ENCODE measurements at places on chromosomes 6 and 20.

- no peak for DNase-seq
Observed at GRCh38 chr6:16270178-16270794, 31.9 kb downstream of the GMPR start.

- no peak for DNase-seq
Observed at GRCh38 chr6:154471609-154472362, 38.7 kb downstream of the CNKSR3 start.

- no peak for DNase-seq
Observed at GRCh38 chr6:113595911-113596376, 261.2 kb upstream of the MARCKS start.

GRCh38 chr6:51926125-51926524 is 161.3 kb downstream of the PKHD1 start:
- no peak for DNase-seq

DNA sequence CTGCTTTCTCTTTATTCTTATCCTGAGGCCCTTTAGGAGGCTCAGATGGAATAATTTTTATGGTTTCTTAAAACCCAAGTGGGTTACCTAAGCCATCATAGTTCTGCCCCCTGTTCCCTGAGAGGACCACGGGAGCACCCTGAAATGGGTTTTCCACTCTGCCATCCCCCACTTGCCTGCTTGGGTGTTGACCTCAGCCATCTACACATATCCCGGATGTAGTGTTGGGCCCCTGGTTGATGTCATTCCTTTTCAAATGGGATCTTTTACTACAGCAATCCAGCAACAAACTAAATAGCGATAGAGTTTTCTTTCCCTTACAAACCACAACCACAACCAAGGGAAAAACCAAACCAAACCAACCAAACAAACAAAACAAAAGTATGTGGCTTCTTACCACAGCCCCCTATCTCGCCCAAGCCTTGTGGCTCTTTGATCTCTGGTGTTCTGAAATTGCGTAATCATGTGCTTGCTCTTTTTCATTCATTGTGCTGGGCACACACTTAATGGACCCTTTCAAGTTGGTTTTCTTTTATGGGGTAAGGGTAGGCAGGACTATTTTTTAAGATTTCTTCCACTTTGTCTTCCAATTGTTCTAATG is 154.9 kb downstream of the ESR1 start:
- no peak for DNase-seq

DNA sequence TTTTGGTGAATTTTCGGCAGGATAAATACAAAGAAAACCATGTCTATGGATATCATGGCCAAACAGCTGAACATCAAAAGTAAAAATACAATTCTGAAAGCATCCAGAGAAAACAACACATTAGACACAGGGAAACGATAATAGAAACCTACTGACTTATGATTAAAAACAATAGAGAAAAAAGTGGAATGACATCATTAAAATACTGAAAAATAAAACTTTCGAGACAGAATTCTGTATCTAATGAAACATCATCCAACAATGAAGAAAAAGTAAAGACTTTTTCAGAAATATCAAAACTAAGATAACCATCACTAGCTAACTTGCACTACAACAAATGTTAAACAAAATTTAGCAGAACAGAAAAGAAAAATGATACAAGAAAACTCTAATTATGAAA is 384.6 kb upstream of the RUNX2 start:
- no peak for DNase-seq

DNA sequence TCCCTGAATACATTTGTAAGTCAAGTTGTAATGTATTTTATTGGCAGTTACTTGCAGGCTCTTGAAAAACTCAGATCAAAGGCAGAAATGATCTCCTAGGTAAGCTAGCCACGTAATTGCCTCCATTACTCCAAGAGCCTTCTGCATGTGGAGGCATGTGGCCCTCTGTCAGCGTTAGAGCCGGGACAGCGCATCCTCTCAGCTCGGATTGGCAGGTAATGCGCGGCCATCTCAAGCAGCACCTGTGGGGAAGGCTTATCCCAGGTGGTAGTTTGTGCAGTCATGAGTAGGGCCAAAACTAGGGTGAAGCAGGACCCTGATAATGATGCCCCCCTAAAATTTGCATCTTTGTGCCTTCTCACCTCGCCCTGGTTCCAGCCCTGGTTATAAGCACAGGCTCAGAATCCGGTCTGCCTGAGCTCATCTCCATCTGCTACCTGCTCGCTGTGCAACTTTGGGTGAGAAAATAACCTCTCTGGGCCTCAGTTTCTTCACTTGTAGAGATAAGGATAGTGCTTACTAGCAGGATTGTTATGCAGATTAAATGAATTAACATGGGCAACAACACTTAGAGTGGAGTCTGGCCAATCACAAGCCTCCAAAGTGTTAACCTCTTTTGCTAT is 157.5 kb upstream of the PMEPA1 start:
- DNase-seq, result no peak

- DNase-seq, result no peak
Observed at GRCh38 chr6:54238396-54238795, 69.8 kb upstream of the TINAG start.

DNA sequence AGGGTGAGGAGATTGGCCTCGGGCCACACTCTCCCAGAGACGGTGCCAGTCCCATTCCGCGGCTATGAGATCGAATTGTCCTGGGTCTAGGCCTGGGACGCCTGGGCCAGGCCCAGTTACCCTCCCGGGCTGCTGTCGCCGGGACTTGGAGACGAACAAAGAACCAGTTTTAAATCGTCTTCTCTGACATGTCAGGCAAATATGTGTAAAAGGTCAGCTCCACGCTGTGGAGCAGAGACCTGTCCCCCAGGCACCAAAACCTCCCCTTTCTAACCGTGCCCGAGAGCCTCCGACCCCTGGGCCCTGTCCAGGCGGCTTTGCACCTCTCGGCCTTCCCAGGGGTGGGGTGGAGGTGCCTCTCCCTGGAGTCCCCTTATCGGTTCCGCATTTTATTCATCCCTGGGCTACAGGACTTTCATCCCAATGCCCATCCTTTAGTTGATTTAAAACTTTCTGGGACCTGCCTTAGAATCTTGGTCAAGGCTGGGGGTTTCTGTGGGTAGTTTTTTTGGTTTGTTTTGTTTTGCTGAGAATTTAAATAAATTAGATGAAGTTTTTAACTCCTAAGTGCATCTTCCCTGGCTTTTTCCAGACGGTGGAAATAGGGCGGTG is 5.8 kb upstream of the TFAP2A start:
- no peak for DNase-seq

DNA sequence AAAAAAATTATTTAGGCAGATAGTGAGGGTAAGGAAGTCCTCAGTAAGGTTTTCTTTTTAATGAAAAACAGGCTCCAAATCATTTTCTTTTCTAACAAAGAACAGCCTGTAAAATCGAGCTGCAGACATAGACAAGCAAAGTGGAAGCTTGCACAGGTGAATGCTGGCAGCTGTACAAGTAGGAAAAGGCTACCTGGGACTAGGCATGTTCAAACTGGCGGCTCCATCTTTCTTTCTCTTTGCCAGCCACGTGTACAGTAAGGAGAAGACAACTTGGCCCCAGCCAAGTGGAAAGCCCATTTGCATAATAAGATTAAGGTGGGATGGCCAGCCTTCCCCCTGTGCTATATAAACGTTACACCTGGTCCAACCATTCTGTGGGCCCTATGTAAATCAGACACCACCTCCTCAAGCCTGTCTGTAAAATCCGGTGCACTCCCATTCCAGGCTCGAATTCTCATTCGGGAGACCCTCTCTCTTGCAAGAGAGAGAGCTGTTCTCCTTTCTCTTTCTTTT is 27.0 kb upstream of the SLC2A12 start:
- no peak for DNase-seq

DNA sequence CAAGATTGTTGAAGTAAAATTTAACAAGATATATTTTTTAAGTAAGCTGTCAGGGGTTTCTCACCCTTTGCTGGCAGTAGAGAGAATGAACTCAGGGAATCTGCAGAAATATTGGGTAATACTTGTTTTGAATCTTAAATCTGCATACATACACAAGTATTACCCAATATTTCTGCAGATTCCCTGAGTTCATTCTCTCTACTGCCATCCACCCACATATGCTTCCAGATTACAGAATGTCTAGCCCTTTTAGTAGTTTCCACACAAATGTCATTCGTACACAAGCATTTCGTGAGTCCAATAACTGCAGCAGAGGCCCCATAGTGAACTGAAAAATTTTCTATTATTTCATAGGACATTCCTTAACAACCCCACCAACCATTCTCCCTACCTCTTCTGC is 69.6 kb upstream of the TNFRSF21 start:
- no peak for DNase-seq

DNA sequence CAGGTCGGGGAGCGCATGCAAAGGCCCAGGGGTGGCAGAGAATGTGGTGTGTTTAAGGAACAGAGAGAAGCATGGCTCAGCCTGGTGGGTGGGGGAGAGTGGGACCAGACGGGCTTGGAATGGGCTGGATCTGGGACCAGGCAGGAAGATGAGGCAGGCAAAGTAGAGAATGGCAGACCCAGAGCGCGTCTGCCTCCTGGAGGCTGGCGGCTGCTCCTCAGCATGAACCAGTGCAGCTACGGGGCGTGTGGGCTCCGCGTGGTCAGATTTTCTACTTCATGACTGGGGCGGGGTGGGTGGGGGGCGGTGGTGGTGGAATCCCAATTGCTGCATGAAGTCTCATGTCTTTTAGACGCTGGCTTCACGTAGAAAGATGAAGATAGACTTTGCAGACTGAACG is 135.6 kb downstream of the TFAP2C start:
- no peak for DNase-seq

- no peak for DNase-seq
Observed at GRCh38 chr6:56764081-56764566, 121.4 kb upstream of the DST start.

DNA sequence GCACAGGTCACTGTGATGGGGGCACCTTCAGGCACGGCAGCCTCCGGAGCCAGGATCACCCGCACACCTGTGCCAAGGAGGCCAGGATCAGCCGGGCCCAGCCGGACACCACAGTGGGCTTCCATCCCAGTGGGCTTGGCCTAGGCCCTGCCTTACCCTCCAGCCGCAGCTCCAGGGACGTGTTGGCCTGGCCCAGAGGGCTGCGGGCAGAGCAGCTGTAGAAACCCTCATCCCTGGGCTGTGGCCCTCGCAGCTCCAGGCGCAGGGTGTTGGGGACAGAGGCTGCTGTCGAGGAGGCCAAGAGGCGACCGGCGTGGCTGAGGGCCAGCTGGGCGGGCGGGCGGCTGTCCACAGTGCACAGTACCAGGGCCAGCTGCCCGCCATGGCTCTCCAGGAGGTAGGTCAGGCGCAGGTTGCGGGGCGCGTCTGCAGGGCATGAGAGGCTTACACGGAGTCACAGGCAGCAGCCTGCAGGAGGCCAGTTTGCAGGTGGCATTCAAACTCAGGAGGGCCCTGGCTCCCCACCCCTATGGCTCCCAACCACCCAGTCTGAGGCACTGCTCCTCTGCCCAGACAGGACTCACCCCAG is 11.0 kb upstream of the ADAM33 start:
- DNase-seq, result peak; percentile 21

GRCh38 chr6:45864651-45865050 is 151.0 kb downstream of the CLIC5 start:
- DNase-seq, result no peak

DNA sequence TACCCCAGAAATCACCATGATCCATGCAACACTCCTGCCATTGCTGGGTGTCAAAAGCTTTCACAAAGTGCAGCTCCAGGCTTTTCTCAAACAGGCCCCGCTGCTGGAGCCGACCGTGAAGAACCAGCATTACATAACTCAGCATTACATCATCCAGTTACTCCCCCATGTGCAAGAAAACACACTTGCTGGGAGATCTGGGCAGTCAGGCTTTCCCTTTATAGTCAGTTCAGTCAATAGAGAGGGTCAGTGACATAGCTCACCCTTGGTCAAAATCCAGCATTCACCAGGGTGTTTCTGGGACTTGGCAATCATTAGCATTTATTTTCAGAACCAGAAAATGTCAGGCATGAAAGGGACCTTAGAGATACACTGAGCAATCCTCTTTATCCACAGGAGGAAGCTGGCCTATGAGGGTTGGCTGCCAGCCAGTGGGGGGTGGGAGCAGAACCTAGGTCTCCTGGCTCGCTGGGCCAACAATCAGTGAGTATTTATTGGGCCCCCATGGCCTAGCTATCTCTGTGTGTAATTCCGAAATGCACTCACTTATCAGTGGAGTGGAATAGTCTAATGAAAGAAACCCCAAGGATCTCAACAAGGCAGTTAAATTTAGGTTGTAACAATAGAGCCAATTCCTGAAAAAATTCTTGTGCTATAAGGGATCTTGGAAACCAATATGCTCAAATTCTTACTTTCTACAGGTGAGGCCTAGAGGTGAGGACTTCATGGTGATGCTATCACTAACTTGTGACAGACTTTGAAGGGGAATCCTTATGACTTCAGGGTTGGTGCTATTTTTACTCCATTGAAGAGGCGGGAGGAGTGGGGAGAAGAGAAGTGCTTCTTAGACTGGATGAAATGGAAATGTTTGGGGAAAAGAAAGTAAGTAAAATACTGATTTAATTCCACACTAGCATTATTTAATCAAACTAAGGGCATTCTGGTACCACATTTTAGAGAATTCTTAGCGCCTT is 54.6 kb downstream of the LYRM4 start:
- DNase-seq, result peak; percentile 77

- DNase-seq, result no peak
Observed at GRCh38 chr6:155026022-155026705, 31.0 kb downstream of the TIAM2 start.

DNA sequence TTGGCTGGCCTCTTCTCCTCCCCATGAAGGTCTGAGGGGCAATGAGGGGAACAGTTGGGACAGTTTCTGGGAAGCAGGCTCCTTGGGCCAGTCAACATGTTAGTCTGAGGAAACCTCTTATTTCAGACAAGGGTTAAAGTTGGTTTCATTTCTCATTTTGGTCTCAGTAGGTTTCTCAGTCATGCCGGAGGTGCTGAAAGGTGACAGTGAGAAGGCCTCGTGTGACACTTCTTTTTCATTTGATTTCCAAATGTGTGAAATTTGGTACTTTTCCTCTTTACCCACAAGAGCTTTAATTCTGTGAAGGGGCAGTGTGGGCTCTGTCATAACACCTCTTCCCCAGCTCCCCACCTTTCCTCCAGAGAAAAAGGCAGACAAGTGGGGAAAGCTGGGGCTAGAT is 7.5 kb upstream of the GLP1R start:
- no peak for DNase-seq

GRCh38 chr20:44632103-44632752 is 19.3 kb downstream of the ADA start:
- DNase-seq, result no peak

DNA sequence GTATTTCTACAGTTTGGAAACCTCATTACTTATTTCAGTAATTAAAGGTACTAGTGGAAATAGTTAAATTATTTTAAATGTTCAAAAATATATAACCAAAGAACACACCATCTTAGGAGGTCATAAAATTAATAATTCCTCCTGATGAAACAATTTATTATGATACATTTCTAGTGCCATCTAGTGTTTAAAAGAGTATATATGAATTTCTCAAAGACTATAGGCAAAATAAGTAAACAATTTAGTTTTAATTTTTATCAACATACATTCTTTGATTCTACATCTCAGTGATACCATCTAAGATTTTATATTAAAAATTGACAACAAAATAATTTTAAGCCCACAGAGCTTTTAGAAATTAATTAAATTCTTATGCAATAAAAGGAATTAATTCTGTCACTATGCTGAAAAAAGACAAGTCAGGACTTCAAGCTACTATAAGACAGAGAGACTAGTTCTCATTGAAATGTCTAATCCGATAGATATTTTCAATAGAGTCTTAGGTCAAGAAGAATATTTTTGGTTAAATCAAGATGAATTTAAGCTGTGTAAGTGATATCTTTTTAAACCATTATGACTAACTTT is 107.8 kb upstream of the RNF217 start:
- DNase-seq, result no peak

- DNase-seq, result no peak
Observed at GRCh38 chr6:40555092-40555491, 32.1 kb downstream of the LRFN2 start.

- DNase-seq, result no peak
Observed at GRCh38 chr6:136955123-136955522, 33.0 kb downstream of the SLC35D3 start.

Data from left ventricle myocardium superior (tissue), 1 donor.